ENCODE measurements at places on chromosomes 13 and 19.

GRCh38 chr13:59340151-59340550 is 823.6 kb downstream of the DIAPH3 start:
- no peak for DNase-seq

DNA sequence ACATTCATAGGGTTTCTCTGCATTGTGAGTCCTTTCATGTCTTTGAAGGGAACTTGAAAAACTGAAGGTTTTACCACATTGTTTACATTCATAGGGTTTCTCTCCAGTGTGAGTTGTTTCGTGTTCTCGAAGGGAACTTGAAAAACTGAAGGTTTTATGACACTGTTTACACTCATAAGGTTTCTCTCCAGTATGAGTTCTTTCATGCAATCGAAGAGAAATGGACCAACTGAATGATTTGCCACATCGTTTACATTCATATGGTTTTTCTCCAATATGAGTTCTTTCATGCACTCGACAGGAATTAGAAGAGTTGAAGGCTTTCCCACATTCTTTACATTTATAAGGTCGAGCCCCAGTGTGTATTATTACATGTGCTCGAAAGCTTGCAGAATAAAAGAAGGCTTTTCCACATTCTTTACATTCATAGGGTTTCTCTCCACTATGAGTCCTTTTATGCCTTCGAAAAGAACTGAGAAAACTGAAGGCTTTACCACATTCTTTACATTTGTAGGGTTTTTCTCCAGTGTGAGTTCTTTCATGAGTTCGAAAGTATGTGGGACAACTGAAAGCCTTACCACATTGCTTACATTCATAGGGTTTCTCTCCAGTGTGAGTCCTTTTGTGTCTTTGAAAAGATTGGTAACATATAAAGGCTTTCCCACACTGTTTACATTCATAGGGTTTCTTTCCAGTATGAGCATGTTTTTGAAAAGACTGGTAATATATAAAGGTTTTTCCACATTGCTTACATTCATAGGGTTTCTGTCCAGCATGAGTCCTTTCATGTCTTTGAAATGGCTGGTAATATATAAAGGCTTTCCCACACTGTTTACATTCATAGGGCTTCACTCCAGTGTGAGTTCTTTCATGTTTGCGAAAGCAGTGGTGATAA is 20.7 kb downstream of the ZNF14 start:
- DNase-seq, result no peak

GRCh38 chr19:56159009-56159559 is 16.7 kb upstream of the GALP start:
- no peak for DNase-seq

- DNase-seq, result no peak
Observed at GRCh38 chr19:47330466-47330869, 1.5 kb upstream of the C5AR2 start.

DNA sequence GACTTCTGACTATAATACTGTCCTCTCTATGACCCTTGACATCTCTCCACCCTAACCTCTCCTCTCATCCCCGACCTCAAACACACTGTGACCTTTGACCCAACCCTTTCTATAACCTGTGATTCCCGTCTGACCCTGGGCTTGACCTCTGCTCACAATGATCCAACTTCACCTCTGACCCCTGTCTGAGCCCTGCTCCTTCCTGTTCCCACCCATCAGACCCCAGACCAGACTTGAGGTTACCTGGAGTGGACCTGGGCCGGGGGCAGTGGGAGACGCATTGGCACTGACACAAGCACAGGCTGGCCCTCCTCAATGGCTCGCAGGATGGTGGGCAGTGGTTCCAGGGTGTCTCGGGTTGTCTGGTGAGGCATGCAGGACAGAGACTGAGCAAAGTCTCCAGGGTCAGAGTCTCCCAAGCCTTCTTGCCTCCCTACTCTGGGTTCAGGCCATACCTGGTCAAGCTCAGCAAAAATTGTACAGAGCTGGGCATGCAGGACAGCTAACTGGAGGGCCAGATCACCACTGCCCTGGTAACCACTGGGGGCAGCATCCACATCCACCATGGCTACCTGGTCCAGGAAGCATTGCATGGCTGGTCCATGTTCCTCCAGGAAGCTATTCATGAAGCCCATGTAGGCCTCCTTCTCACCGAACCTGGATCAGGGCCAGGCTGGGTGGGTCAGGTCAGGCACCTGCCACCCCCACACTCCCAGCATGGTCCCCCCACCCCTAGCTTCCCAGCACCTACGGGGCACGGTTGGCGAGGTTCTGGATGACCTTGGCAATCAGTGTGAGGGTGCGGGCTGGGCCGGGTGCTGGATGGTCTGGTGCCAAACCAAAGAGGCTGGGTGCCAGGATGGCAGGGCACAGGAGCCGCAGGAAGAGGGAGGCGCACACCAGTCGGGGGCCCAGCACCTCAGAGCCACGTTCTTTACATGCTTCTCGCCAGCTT is 4.4 kb upstream of the WIZ start:
- no peak for DNase-seq

DNA sequence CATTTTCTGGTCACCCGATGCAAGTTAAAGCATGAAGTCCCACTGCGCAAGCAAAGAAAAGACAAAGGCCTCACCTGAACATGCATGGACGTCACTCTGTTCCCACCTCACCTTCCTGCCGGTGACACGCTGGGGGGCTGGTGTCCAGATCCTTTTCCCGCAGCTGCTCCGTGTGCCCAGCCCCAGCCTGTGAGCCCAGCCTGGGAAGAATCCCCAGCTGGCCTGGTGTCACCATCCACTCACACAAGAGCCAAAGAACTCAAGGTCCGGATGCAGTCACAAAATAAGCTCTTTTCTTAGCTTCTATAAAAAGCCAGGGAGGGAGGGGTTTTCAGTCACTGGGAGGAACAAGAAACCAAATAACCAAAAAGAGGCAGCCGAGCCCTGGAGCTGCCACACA is 249.9 kb downstream of the COL4A1 start:
- DNase-seq, result no peak

GRCh38 chr13:29758531-29759114 is 91.8 kb downstream of the UBL3 start:
- DNase-seq, result peak; percentile 67

- DNase-seq, result no peak
Observed at GRCh38 chr13:41008349-41008980, 10.7 kb downstream of the ELF1 start.

DNA sequence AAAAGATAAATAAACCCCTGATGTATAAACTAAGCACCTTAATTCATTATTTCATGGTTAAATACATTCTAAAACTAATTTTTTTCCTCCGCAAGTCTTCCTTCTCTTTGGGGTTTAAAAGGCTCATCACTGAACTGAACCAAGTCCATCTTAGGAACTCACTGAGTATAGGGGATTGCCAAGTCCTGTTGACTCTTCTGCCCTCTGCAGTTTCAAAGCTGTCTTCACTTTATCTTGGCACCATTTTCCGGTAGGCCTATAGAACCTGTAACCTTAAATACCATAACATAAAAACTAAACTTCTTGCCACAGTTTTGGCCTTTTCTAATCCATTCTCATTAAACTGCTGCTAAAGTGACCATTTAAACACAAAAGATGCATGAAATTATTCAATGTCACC is 66.5 kb upstream of the USPL1 start:
- no peak for DNase-seq

- no peak for DNase-seq
Observed at GRCh38 chr13:73286177-73286576, 227.4 kb downstream of the KLF5 start.

- DNase-seq, result no peak
Observed at GRCh38 chr19:3750211-3750610, 11.3 kb downstream of the APBA3 start.

DNA sequence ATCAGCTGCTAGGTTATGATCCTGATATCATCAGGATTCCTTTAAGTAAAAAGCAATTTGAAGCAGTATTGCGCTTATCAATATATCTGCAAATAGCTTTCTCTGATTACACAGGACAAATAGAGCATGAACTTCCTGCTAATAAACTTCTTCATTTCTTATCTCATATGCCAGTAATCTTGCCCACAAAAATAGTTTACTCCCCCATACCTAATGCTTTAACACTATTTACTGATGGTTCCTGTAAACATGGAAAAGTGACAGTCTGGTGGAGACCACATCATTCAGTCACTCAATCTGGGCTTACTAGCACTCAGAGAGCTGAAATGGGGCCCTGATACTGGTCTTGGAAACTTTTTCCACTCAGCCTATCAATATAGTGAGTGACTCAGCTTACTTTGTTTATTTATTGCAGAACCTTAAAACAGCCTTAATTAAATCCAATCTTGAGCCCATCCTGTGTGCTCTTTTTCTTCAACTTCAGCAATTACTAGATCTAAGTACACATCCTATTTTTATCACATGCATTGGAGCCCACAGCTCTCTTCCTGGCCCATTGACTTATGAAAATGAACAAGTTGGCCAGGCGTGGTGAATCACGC is 1464.3 kb downstream of the UQCRFS1 start:
- no peak for DNase-seq

DNA sequence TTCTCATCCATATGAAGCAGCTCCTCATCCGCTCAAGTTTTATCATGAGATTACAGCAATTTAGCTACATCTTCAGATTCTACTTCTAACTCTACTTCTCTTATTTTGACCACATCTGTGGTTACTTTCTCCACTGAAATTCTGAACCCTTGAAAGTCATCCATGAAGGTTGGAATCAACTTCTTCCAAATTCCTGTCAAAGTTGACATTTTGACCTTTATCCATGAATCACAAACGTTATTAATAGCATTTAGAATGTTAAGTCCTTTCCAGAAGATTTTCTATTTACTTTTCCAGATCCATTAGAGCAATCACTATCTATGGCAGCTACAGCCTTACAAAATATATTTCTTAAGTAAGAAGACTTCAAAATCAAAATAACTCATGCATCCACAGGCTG is 421.7 kb upstream of the GPC6 start:
- DNase-seq, result no peak

GRCh38 chr19:49421039-49421877 is 2.0 kb downstream of the PTH2 start:
- DNase-seq, result peak; percentile 29

DNA sequence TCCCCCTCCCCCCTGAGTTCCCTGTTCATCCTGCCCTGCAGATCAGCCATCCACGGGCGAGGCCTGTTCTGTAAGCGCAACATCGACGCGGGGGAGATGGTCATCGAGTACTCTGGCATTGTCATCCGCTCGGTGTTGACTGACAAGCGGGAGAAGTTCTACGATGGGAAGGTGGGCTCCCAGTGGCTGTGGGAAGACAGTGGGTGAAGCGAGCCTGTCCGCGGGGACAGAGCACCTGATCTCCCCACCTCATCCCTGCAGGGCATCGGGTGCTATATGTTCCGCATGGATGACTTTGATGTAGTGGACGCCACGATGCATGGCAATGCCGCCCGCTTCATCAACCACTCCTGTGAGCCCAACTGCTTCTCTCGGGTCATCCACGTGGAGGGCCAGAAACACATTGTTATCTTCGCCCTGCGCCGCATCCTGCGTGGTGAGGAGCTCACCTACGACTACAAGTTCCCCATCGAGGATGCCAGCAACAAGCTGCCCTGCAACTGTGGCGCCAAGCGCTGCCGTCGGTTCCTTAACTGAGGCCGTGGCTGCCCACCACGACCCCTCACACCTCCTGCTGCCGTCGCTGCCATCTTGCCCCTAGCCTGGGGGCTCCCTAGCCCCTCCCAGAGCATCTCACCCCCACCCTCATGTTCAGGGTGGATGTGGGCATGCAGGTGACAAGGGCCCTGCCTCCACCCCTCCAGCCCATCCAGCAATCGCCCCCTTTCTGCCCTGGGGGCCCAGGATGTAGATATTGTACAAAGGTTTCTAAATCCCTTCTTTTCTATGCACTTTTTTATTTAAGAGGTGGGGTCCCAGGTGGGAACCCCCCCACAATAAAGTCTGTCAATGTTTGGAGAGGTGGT is 4.0 kb downstream of the IGFLR1 start:
- no peak for DNase-seq

GRCh38 chr13:66313413-66313812 is 916.7 kb downstream of the PCDH9 start:
- DNase-seq, result no peak

All from stimulated activated CD8-positive, alpha-beta memory T cell treated with anti-CD3 and anti-CD28 coated beads, Interleukin-7, amount 100 ng/mL, for 48 hours (primary cell).